ENCODE measurements at places on chromosomes 3 and 15. TPM values are rescaled to one million over a fixed set of nuclear protein-coding genes. Genes with fewer than 3 reads are reported as not detected.

The ZDHHC19 gene
- total RNA-seq = not detected

The MITF gene
- total RNA-seq = 71.0 TPM

The CX3CR1 gene
- 2.1 TPM for total RNA-seq

The GMNC gene
- 4.4 TPM for total RNA-seq

The LSAMP gene
- total RNA-seq = 5.0 TPM

The CHRNB4 gene
- not detected for total RNA-seq

The MEIS2 gene
- total RNA-seq = 45.4 TPM

The SYNPR gene
- total RNA-seq = not detected

The SLC15A2 gene
- total RNA-seq = 3.9 TPM

The IL5RA gene
- total RNA-seq = 0.65 TPM

The AMT gene
- total RNA-seq = 20.5 TPM
